ENCODE measurements at places on chromosomes 2 and 18.

GRCh38 chr2:130790804-130791616, 35.7 kb downstream of the AMER3 start:
- no peak for DNase-seq

DNA sequence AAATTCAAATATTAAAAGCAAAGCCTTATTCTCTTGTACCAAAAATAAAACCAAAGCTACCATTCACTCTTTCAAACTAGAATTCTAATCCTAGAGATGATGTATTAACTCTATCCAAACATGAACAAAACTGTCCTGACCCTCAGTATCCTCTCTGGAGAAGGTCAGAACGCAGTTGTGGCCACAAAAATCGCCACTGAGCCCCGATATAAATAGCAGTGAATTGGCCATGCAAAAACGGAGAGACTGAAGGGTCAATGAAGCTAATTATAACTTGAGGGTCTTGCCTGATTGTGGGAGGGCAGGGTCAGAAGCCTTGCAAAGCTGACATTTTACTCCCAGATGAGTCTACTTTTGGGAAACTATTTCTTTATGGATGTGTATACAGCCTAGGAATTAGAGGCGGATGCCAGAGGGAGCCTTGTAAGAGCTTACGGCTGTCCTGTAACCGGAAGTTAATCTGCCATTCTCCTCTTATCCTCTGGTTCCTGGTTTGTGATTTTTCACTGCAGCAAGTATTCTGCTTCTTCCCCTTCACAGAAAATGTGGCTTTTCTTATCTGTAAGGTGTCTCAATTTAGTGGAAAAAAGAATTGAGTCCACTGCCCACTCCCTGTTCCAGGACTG, 28.1 kb downstream of the CAVIN2 start:
- DNase-seq, result no peak

- DNase-seq, result peak; percentile 7
Observed at GRCh38 chr2:82224301-82224940, 1919.9 kb upstream of the LRRTM1 start.

DNA sequence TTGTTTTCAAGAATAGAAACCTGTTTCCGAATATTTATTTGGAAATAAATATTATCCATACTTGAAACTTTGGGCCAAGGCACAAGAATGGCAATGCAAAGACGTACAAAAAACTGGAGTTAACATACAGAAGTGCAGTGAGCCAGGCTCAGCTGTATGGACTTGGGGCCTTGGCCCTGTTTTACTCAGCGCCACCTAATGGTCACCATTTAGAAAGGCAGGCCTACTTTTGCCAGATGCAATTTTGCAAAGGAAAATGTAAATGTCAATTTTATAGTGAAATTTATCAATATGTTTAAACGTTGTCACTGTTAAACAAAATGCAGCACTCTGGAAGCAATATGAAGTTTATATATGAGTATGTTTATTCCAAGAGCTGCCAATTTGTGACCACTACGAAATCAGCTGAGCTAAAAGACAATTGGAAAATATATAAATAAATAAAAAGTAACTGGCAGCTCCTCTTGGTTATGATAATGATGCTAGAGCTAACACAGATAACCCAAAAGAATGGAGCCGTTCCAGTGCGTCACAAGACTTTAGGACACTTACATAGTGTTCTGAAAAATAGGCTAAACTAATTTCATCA, 155.0 kb downstream of the ARHGAP15 start:
- no peak for DNase-seq

- DNase-seq, result no peak
Observed at GRCh38 chr2:59195851-59196250, 954.7 kb upstream of the FANCL start.

GRCh38 chr2:238039151-238039550, 21.6 kb upstream of the SCLY start:
- no peak for DNase-seq

DNA sequence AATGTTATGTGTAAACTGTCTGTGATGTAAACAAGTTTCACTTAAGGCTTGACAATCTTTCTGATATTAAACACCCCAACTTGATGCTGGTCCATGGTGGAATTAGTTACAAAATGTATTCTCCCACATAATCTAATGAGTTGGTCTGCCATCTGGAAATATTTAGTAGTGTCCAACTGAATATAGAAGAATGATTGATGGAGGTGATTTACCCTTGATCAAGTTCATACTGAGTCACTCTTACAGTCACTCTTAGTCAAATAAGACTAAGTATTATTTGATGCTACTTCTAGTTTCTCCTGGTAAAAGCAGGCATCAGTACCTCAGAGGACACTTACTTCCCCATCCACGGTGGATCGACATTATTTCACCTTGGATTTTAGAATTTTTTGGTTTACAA, 198.1 kb downstream of the SATB2 start:
- no peak for DNase-seq
